Activated CD8-positive, alpha-beta T cell treated with anti-CD3 and anti-CD28 coated beads, Interleukin-2, amount 10 ng/mL, durations not matched to agents 7 days and 5 days (primary cell): ENCODE measurements at places on chromosomes 12 and 14.
A peak's percentile ranks its signal among the peaks of the same experiment; 100 is the strongest.

GRCh38 chr12:6532927-6533652 lies 1.2 kb upstream of the GAPDH start:
- peak; percentile 52 for DNase-seq

GRCh38 chr12:48997719-48998496 lies 1.3 kb downstream of the DDN start:
- DNase-seq = no peak

DNA sequence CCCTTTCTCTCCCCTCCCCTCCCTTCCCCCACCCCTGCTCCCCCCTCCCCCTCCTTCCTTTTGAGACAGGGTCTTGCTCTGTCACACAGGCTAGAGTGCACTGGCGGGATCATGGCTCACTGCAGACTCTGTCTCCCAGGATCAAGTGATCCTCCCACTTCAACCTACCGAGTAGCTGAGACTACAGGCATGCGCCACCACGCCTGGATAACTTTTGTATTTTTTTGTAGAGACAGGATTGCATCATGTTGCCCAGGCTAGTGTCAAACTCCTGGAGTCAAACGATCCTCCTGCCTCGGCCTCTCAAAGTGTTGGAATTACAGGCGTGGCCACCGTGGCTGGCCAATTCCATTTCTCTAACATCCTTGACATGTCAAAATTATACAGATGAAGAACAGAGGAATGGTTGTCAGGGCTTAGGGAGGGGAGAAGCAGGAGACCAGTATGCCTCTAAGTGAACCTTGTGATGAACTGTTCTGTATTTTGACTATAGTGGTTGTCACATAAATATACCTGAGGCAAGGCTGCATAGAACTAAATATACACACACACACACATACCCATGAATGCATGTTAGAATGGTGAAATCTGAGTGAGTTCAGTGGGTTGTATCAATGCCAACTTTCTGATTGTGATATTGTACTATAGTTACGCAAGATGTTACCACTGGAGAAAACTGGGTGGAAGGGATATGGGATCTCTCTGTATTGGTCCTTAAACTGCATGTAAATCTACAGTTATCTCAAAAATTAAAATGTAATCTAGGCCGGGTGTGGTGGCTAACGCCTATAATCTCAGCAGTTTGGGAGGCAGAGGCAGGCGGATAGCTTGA lies 3.6 kb upstream of the CFAP73 start:
- no peak for DNase-seq

GRCh38 chr12:4145990-4146859 lies 127.3 kb upstream of the CCND2 start:
- DNase-seq = peak; percentile 59

- DNase-seq = no peak
These were observed 66.8 kb downstream of the ARL6IP4 start for GRCh38 chr12:123047289-123047688.

DNA sequence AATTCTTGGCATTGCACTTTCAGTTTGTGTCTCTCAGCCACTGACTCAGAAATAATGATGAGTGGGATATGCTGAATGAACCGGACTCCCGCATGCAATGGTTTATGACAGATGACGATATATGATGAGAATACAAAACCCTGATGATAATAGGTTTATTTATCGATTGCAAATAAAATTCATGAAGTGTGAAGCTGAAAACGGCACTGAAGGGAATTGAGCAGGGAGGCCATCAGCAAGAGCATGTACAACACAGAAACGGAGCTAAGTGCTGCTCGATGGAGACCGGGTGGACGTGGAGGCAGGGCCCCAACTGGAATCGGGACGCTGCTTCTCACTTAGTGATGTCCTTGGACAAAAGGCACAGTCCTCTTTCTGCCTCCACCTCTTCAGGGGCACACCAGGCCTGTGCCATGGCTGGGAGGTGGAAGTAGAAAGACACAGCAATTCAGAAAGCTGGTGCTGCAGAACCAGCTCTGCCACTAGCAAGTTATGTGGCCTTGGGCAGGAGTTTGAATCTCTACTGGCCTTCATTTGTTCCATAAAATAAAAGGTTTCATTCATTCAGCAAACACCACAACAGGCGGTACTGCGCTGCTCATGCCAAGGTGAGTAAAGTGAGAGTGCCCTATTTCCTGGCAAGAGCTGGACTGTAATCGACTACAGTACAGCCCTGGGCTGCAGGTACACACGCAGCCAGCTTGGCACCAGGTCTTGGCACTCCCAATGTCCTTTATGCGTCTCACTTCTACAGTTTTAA lies 117.0 kb downstream of the EGLN3 start:
- DNase-seq = no peak

DNA sequence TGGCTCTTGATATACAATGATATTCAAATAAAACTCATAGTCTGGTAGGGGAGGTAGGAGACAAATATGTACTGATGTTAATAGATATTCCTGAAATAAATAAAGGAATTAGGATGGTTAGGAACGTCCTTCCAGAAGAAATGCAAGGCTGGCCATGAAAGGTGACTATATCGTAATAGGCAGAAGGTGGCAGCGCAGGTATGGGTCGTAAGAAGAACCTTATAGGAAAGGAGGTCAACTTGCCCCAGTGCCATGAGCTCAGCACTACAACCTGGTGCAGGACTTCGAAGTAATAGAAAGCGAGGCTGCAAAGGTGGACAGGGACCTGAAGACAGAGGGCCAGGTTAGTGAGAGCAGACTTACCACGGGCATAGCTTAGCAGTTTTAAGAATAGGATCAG lies 55.3 kb upstream of the FGD4 start:
- no peak for DNase-seq

GRCh38 chr12:90854136-90854689 lies 100.8 kb downstream of the CCER1 start:
- peak; percentile 23 for DNase-seq

GRCh38 chr12:3996322-3996721 lies 123.1 kb upstream of the PARP11 start:
- no peak for DNase-seq

- DNase-seq = peak; percentile 94
These were observed 31.9 kb downstream of the DAD1 start for GRCh38 chr14:22556990-22557623.

DNA sequence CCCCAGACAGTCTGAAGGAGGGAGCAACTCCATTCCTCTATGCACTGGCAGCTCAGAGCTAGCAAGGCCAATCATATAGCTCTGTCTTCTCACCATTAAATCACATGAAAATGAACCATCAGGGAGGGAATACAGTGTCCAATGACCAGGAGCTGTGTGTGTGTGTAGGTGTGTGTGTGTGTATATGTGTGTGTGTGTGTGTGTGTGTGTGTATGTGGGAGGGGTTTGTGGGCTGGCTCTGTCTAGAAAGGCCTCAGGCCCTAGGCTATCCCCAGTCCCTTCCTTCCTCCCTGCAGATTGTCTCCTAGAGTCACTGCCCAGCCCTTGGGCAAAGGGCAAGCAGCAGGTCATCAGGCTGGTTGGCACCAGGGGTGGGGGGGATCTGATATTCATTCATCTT lies 5.7 kb upstream of the SUSD6 start:
- DNase-seq = no peak

- DNase-seq = no peak
These were observed 1.5 kb downstream of the PACS2 start for GRCh38 chr14:105315941-105316576.

DNA sequence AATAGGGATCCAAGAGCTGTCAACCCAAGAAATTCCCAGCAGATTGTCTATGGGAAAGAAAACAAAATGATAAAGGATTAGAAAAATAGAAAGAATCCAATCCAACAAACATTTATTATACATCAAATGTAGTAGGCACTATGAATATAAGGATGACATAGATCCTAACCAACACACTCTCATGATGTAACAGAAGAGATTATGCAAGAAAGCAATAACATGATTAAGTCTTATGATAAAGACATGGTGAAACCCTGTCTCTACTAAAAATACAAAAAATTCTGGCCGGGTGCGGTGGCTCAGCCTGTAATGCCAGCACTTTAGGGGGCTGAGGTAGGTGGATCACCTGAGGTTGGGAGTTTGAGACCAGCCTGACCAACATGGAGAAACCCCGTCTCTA lies 2.7 kb downstream of the MED6 start:
- no peak for DNase-seq

DNA sequence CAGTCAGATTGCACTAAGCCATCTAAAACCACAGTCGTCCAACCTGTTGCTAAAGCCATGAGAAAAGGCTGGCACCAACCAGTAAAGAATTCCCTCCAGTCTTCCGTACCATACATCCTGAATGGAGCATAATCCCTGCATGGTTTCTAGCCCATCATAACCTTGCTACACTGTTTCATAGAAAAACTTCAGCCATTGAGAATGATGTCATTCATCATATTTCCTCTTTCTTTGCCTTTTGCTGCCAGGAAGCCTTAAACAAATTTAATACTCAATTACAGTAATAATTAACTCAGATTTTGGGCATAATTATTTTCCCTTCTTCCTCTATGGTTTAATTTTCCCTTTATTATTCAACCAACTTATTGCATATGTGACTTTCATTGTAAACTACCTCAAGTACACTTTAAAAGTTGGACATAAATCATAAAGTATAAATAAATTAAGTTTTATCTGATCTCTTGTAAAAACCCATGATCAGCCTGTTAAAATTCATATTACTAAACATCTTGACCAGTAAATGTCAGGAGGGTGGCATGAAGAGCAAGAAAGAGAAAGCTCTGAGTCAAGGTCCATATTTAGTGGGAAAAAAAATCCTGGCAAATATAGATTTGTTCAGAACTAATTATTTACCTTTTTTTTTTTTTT lies 264.7 kb downstream of the ZFP36L1 start:
- DNase-seq = no peak

DNA sequence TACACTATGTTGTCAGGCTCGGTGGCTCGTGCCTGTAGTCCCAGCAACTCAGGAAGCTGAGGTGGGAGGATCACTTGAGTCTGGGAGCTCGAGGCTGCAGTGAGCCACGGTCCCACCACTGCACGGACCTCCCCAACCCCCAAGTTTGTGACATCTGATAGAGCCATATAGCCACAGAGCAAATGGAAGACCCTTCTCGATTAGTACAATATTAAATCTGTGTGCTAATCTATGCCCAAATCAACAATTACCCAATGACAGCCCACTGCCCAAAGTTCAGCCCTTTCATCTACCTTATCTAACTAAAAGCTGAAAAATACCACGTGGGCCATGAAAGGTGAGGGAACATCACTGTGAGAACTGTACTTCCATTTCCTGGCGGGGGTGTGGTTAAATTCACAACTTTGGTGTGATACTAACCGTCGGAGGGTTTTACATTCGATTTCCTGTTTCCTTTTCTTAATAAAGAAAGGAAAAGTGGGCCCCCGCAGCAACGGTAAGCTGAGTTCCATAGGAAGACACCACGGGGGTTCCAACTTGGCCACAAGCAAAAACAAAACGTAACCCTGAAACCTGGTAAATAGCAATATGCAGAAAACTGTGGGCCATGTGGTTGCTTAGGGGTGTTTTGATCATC lies 31.2 kb upstream of the FOS start:
- DNase-seq = peak; percentile 81

GRCh38 chr14:95316821-95317220 lies 2.9 kb downstream of the CLMN start:
- DNase-seq = no peak

DNA sequence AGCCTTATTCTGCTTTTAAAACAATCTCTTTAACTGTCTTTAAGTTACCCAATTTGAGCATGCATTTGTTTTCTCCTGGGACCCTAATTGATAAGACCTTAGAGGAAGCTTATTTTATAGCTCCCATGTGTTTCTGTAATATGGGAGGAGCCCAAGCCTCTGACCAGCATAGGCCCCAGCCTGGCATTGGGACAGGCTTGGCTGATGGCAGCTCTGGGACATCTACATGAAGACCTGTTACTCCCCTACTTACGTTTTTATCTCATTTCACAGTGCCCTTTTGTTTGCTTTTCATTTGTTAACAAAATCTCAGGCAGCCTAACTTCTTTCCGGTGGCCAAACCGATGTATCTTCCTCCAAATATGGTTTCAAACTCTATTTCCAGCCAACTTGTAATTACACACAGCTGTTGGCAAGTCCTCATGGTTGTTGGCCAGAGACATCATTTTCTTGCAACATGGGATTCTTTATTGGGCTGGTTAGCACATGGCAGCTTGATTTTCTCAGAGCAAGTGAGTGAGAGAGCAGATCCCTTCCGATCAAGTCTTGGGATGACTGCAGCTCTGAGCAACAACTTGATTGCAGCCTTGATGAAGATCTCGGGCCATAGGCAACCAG lies 1117.5 kb downstream of the AACS start:
- DNase-seq = no peak

GRCh38 chr12:102950107-102950949 lies 7.1 kb upstream of the ASCL1 start:
- DNase-seq = no peak

DNA sequence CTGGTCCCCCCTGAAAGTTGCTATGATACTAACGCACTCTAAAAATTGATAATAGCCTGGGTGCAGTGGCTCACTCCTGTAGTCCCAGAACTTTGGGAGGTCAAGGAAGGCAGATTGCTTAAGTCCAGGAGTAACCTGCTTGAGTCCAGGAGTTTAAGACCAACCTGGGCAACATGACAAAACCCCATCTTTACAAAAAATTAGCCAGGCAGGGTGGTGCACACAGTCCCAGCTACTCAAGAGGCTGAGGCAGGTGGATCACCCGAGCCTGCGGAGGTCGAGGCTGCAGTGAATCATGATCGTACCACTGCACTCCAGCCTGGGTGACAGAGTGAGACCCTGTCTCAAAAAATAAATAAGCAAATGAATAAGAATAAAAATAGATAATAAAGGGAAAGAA lies 42.9 kb downstream of the HEATR5A start:
- DNase-seq = no peak

DNA sequence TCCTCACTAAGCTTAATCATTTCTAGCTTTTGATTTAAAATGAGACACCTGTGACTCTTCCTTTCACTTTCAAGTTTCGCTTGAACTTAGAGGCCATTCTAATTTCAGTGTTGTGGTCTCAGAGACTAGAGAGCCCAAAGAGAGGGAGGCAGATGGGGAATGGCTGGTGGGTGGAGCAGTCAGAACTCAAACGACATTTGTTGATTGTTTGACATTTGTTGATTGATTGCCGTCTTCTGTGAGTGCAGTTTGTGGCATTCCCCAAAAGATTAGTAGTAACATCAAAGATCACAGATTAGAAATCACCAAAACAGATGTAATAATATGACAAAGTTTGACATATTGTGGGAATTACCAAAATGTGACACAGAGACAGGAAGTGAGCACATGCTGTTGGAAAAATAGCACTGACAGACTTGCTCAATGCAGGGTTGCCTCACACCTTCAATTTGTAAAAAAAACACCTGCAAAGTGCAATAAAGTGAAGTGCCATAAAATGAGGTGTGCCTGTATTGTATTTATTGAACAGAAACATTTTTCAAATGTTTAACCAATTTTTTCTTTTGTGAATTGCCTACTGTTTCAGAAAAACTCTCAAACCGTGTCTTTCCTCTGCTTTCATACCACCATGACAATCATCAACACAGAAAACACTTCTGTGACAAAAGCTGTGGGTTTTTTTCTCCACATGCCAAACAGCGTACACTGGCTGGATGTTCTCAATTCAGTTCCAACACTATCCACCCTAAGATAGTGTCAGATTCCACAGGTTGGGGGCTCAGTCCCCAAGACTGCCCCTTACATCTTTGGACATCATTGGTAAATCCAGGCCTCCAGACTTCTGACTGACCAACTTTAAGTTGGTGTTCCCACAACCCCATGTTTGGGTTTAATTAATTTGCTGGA lies 376.3 kb upstream of the RGS6 start:
- peak; percentile 77 for DNase-seq
